ENCODE measurements at places on chromosomes 3 and 15. TPM values are rescaled to one million over a fixed set of nuclear protein-coding genes. Genes with fewer than 3 reads are reported as not detected.

DNA sequence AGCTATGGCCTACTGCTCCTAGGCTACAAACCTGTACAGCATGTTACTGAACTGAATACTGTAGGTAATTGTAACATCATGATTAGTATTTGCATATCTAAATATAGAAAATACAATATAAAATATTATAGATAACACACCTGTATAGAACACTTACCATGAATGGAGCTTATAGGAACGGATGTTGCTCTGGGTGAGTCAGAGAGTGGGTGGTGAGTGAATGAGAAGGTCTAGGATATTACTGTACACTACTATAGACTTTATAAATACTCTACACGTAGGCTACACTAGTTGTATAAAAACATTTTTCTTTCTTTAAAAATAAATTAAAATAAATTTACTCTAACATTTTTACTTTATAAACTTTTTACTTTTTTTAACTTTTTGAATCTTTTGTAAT, 224.0 kb upstream of the CBLB start:
- DNase-seq: no peak
- H3K4me3 ChIP-seq: no peak overlapping the region
- no peaks in the 10 kb centered on the region for H3K36me3 ChIP-seq
- H3K4me1 ChIP-seq: no peaks in the 10 kb centered on the region
- no peaks in the 10 kb centered on the region for H3K27me3 ChIP-seq
- H3K27ac ChIP-seq: no peak overlapping the region

- no peak overlapping the region for H3K4me3 ChIP-seq
- no peak overlapping the region for H3K27ac ChIP-seq
Observed at GRCh38 chr3:72597756-72598195, 250.5 kb downstream of the SHQ1 start.

DNA sequence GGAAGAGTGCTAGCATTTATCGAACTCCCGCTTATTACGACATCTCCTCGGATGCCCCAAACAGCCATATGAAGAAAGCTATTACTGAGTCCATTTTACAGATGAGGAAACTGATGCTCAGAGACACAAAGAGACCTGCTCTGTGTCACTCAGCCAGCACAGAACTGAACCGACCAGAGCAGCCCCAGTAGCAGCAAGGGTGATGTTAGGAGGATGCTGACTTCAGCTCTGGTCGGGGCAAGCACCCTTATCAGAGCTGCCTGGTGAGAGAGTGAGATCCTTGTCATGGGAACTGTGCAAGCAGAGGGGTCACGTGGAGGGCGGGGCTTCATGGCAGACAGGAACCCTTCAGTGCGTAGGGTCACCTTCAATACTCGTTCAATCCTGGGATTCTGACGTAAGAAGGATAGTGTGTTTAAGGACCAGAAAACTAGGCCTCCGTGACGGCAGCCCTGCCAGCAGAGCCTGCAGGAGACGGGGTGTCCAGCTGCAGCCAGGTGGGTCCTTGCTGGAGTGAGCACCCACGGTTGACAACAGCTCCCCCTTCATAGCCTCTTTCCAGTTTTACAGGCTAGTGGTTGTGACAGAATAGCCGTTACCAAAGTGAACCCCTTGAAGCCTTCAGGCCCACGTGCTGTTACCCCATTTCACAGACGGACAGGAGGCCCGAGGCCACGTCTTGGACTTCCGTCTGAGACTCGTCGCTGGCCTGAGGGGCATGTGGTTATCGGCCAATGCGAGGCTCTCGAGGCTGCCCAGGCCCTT, 12.0 kb upstream of the IQSEC1 start:
- DNase-seq: no peak
- no peak overlapping the region for H3K27ac ChIP-seq
- H3K4me3 ChIP-seq: no peak overlapping the region
- no peaks in the 10 kb centered on the region for H3K4me1 ChIP-seq
- no peaks in the 10 kb centered on the region for H3K27me3 ChIP-seq
- H3K36me3 ChIP-seq: no peaks in the 10 kb centered on the region

LDHAL6B gene
- not detected for total RNA-seq

- H3K4me1 ChIP-seq: no peaks in the 10 kb centered on the region
- no peak for DNase-seq
- no peak overlapping the region for H3K4me3 ChIP-seq
- no peak overlapping the region for H3K27ac ChIP-seq
Observed at GRCh38 chr3:79954756-79955155, 187.0 kb upstream of the ROBO1 start.

DNA sequence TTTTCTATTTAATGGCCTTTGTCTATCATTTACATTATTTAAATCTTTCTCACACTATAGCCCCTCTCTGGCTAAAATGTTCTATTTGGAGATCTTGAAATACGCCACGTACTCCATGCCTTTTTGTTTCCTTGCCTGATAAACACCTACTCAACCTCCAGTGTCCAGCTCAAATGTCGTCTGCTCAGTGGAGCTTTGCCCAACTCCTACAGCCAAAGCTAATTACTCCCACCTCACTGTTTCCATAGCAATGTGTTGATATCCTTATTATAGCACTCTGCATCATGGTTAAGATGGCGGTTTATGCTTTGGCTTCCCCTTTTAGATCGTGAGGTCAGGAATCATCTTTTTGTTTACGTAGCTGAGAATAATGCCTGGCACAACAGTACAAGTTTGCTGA, 55.9 kb downstream of the NGLY1 start:
- H3K4me1 ChIP-seq: no peaks in the 10 kb centered on the region
- no peak for DNase-seq
- H3K27me3 ChIP-seq: no peaks in the 10 kb centered on the region
- peaks cover under 1% of the 10 kb centered on the region for H3K36me3 ChIP-seq
- H3K27ac ChIP-seq: no peak overlapping the region

GRCh38 chr3:16848007-16848406, 36.7 kb upstream of the PLCL2 start:
- H3K27ac ChIP-seq: no peak overlapping the region
- no peaks in the 10 kb centered on the region for H3K27me3 ChIP-seq
- no peak overlapping the region for H3K4me3 ChIP-seq
- H3K4me1 ChIP-seq: peaks cover 7% of the 10 kb centered on the region
- no peaks in the 10 kb centered on the region for H3K36me3 ChIP-seq
- DNase-seq: no peak

GRCh38 chr3:77394046-77394445, 354.1 kb downstream of the ROBO2 start:
- no peak overlapping the region for H3K4me3 ChIP-seq
- H3K36me3 ChIP-seq: no peaks in the 10 kb centered on the region
- no peak overlapping the region for H3K27ac ChIP-seq
- DNase-seq: no peak
- no peaks in the 10 kb centered on the region for H3K27me3 ChIP-seq

- H3K36me3 ChIP-seq: no peaks in the 10 kb centered on the region
- no peaks in the 10 kb centered on the region for H3K4me1 ChIP-seq
- H3K27me3 ChIP-seq: no peaks in the 10 kb centered on the region
- H3K4me3 ChIP-seq: no peak overlapping the region
Observed at GRCh38 chr15:74387621-74388362, 20.3 kb upstream of the CYP11A1 start.

DNA sequence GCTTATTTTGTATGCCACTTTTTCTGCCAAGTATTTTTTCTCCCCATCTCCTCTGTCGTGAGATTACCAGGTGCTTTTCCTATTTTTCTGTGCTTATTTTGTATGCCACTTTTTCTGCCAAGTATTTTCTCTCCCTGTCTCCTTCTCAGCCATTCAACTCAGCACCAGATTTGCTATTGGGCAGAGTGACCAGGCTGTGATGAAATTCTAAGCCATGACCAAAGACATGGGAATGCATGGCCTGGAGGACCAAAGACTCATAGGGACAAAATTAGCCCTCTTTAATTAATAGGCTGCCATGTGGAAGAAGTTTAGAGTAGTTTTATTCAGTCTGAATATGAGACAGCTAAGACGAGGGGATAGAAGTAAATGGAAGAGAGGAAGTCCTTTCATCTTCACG, 257.4 kb downstream of the SQOR start:
- no peak for DNase-seq
- H3K4me1 ChIP-seq: no peaks in the 10 kb centered on the region
- no peaks in the 10 kb centered on the region for H3K36me3 ChIP-seq
- no peak overlapping the region for H3K27ac ChIP-seq
- H3K4me3 ChIP-seq: no peak overlapping the region

SOX2 gene
- total RNA-seq: 0.25 TPM

SEMA3G gene
- 2.6 TPM for total RNA-seq

DNA sequence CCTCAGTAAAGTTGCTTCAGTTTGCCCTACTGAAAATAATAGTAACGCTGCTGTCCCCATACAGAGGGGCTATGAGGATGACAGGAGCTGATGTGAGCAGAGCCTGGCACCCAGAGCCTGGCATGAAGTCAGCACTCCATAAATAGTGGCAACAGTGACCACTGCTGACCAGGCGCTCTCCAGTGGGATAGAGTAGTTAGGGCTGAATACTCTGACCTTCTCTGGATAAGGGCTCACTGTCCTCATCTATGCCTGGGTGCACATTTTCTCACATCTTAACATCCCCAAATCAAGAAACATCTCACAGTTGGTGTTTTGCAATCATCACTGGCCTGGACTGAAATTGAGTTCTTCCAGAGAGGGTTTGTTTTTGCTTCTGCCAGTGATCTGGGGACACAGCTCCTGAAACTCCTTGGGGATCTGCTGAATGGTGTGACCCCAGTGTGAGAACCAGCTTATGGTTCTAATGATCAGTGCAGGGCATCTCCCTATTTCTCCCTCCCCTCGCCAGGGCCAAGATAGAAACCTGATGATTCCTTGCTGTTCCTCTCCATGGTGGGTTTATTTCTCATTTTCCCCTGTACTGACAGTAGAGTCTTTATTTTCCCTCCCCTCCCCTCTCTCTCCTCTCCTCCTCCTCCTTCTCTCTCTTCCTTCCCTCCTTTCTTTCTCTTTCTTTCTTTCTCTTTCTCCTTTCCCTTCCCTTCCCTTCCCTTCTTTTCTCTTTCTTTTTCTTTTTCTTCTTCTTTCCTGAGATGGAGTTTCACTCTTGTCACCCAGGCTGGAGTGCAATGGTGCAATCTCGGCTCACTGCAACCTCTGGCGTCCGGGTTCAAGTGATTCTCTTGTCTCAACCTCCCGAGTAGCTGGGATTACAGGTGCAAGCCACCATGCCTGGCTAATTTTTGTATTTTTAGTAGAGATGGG, 3.5 kb upstream of the PCSK6 start:
- H3K4me3 ChIP-seq: no peak overlapping the region
- no peak overlapping the region for H3K27ac ChIP-seq
- H3K36me3 ChIP-seq: no peaks in the 10 kb centered on the region
- H3K27me3 ChIP-seq: peaks cover 5% of the 10 kb centered on the region
- DNase-seq: no peak
- no peaks in the 10 kb centered on the region for H3K4me1 ChIP-seq

- H3K27ac ChIP-seq: peak overlapping the region; percentile 84
- H3K4me1 ChIP-seq: peaks cover 14% of the 10 kb centered on the region
- DNase-seq: no peak
Observed at GRCh38 chr3:172538368-172539151, 15.3 kb upstream of the TNFSF10 start.

GRCh38 chr3:144175644-144176425, 204.2 kb downstream of the DIPK2A start:
- no peak overlapping the region for H3K27ac ChIP-seq
- no peaks in the 10 kb centered on the region for H3K27me3 ChIP-seq
- no peaks in the 10 kb centered on the region for H3K36me3 ChIP-seq

CTXND1 gene
- 0.11 TPM for total RNA-seq

RASGRF1 gene
- total RNA-seq: 0.56 TPM

DNA sequence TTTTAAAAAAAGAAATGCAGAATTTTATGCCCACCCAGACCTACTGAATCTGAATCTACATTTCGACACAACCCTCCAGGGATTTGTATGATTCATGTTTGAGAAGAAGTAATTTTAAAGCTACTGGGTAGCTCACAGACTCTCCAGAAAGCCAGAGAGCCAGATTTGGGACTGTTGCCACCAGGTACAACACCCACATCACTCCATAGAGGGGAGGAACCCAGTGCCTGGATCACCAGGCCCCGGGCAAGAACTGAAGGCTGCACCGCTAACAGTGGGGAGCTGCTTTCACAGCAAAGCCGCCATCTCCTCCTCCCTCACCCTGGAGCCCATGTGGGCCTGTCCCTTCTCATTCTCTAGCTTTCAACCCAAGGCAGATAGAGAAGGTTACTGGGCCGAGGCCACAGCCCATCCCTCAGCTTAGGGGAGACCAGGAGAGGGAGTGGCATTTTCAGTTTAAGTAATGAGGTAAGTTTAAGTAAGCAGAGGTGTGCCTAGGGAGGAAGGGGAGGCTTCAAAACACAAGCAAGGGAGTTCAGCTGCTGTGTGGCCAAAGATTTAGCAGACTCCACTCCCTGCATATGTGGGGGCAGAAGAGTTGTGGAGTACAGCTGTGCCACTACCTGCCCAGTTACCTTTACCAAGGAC, 109.8 kb downstream of the IL12A start:
- H3K27me3 ChIP-seq: no peaks in the 10 kb centered on the region
- no peak overlapping the region for H3K27ac ChIP-seq
- no peak overlapping the region for H3K4me3 ChIP-seq
- H3K36me3 ChIP-seq: no peaks in the 10 kb centered on the region

DNA sequence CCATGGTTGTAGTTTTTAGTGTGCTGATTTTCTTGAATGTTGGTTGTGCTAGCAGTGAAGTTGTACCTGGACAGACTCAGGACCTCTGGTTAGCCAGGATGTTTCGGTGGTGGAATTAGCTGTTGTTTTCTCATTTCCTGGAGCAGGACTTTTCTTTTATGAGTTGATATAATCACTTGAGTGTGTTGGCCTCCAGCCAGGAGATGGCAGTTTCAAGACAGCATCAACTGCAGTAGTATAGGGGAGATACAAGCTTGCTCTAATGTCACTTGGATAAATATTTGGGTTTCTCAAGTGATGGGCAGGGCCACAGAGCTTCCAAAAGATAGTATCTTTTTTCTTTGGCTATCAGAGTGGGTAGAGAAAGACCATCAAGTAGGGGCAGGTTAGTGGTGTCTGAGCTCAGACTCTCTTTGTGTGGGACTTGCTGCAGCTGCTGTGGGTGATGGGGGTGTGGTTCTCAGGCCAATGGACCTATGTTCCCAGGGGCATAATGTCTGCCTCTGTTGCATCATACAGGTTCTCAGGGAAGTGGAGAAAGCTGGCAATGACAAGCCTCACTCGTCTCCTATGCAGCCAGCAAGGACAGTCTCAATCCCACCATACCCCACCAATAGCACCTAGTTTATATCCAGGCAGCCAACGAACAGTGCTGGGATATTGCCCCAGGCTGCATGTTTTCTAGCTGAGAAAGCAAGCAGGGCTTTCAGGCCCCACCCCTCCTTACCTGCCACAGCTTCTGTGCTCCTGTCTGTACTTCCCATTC, 14.6 kb upstream of the OR5K2 start:
- H3K27ac ChIP-seq: no peak overlapping the region
- H3K4me1 ChIP-seq: no peaks in the 10 kb centered on the region
- no peaks in the 10 kb centered on the region for H3K27me3 ChIP-seq
- no peak overlapping the region for H3K4me3 ChIP-seq

- H3K27me3 ChIP-seq: no peaks in the 10 kb centered on the region
- no peaks in the 10 kb centered on the region for H3K36me3 ChIP-seq
- H3K4me3 ChIP-seq: no peak overlapping the region
- H3K4me1 ChIP-seq: no peaks in the 10 kb centered on the region
Observed at GRCh38 chr3:28726840-28727239, 378.2 kb upstream of the AZI2 start.
